Thoracic aorta (tissue), 2 donors: ENCODE measurements at places on chromosomes 4 and X. TPM values are rescaled to one million over a fixed set of nuclear protein-coding genes. Genes with fewer than 3 reads are reported as not detected.

GRCh38 chr4:15976456-15977447 lies 13.8 kb upstream of the FGFBP2 start:
- H3K4me3 ChIP-seq = no peak overlapping the region
- no peak for DNase-seq
- H3K27me3 ChIP-seq = no peaks in the 10 kb centered on the region
- H3K4me1 ChIP-seq = no peaks in the 10 kb centered on the region

NRK gene
- total RNA-seq = 7.4 TPM

- no peak for DNase-seq
- no peak overlapping the region for H3K27ac ChIP-seq
- H3K36me3 ChIP-seq = no peaks in the 10 kb centered on the region
- no peaks in the 10 kb centered on the region for H3K4me1 ChIP-seq
- no peak overlapping the region for H3K4me3 ChIP-seq
Observed at GRCh38 chr4:74441744-74442143, 3.2 kb upstream of the AREG start.

SPON2 gene
- 15.2 TPM for total RNA-seq

FAM149A gene
- total RNA-seq = 12.8 TPM

DNA sequence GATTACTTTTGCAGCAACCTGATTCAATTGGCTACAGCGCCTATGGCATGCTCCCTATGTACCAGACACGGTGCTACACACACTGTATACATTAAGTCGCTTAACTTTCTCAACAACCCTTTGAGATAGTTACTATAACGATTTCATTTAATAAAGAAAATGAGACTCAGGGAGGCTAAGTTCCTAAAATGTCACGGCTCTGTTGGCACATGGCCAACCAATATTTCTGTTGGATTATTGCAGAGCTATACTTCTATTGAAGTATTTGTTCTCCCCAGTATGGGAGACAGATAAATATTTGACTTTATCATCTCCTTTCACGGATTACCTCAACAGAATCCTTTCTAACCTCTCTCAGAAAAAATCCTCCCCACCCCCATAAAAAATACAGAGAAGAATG lies 25.3 kb downstream of the CLNK start:
- no peak overlapping the region for H3K4me3 ChIP-seq
- no peaks in the 10 kb centered on the region for H3K36me3 ChIP-seq
- no peaks in the 10 kb centered on the region for H3K27me3 ChIP-seq
- DNase-seq = no peak
- H3K4me1 ChIP-seq = no peaks in the 10 kb centered on the region

SNX12 gene
- 62.1 TPM for total RNA-seq

DNA sequence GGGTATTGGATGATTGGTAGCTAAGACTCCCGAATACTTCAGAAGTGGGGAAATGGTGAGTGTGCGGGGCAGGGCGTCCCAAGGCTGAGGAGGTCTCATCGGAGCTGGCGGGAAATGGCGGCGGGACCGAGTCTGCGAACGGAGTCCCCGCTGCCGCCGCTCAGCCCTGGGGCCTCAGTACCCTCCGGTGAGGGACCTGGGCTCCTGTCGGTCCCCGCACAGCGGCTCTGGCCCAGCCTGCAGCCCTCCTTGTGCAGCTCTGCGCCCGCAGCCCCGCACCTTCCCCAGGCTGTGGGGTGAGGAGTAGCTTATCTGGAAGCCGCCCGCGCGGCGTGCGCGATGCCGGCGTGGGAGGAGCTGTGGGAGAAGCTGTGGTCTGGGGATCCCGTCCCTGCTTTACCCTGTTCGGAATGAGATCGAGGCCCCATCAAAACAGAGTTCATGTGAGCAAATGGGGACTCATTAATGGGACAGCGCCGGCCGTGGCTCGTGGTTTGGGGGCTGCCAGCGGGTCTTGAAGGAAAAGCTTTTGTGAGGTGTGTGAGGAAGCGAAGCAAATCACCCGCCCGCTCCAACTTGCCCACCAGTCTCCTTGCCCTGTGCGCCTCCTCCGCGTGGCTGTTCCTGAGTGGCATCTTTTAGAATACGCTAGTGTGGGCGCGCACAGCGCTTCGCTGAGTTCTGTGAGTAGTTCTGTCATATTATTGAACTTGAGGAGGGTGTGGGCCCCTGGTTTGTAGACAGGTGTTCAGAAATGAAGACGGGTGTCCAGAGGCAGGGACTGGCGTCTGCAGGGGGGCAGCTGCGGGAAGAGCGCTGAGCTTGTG lies 531 bp downstream of the ZNF141 start:
- no peaks in the 10 kb centered on the region for H3K27me3 ChIP-seq
- peak overlapping the region; percentile 82 for H3K4me3 ChIP-seq
- H3K4me1 ChIP-seq = peaks cover 8% of the 10 kb centered on the region
- H3K36me3 ChIP-seq = peaks cover 5% of the 10 kb centered on the region

ATP2B3 gene
- total RNA-seq = 0.85 TPM
